Breast epithelium (tissue), 4 donors: ENCODE measurements at places on chromosomes 5 and 9.
A peak's percentile ranks its signal among the peaks of the same experiment; 100 is the strongest.

DNA sequence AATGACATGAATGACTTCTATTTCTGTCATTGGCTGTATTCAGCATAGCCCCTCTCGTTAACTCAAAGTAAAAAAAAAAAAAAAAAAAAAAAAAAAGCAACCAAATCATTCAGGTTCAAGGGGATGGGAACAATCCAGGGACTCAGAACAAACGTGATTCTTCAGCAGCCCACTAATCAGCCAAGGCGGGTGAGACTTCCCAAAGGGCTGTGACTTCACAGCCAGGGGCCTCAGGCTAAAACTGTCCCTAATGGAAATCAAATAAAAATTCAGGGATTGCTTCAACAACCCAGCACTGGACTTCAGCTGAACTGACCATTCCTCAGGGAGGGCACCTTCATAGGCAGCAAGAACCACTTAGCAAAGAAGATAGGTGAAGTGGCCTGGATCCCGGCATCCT, 86.2 kb upstream of the FAM169A start:
- DNase-seq = no peak
- no peaks in the 10 kb centered on the region for H3K27me3 ChIP-seq
- H3K36me3 ChIP-seq = no peaks in the 10 kb centered on the region
- no peak overlapping the region for H3K4me3 ChIP-seq

GRCh38 chr5:1745796-1746370, 53.8 kb downstream of the MRPL36 start:
- H3K4me1 ChIP-seq = no peaks in the 10 kb centered on the region
- no peak overlapping the region for H3K27ac ChIP-seq
- H3K36me3 ChIP-seq = no peaks in the 10 kb centered on the region
- H3K4me3 ChIP-seq = no peak overlapping the region
- peaks cover 6% of the 10 kb centered on the region for H3K27me3 ChIP-seq
- peak; percentile 45 for DNase-seq

- H3K4me1 ChIP-seq = no peaks in the 10 kb centered on the region
- no peak for DNase-seq
- H3K4me3 ChIP-seq = no peak overlapping the region
- H3K27ac ChIP-seq = no peak overlapping the region
Observed at GRCh38 chr5:98031496-98031895, 742.0 kb upstream of the RGMB start.

GRCh38 chr9:98831696-98832095, 24.2 kb downstream of the GALNT12 start:
- H3K36me3 ChIP-seq = no peaks in the 10 kb centered on the region
- H3K4me1 ChIP-seq = no peaks in the 10 kb centered on the region
- no peak overlapping the region for H3K4me3 ChIP-seq

DNA sequence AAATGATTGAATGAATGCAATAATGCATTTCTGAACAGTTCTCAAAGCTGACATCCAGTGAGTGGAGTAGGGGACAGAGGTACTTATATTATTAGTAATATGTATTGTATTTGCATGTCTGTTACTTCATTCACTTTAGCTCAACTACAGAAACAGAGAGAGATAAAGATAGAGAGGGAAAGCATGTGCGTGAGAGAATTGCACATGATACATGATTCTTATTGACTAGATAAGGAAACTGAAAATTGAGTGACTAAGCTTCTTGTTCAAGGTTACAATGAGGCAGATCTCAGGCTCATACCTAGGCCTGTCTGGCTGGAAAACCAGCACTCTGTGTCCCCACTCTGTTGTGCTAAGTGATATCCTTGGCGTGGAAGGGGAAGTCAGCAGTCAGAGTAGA, 337.7 kb upstream of the KLF4 start:
- no peaks in the 10 kb centered on the region for H3K27me3 ChIP-seq
- no peak overlapping the region for H3K27ac ChIP-seq
- no peak overlapping the region for H3K4me3 ChIP-seq
- H3K36me3 ChIP-seq = no peaks in the 10 kb centered on the region

- no peaks in the 10 kb centered on the region for H3K4me1 ChIP-seq
- H3K27ac ChIP-seq = no peak overlapping the region
- H3K27me3 ChIP-seq = no peaks in the 10 kb centered on the region
- H3K4me3 ChIP-seq = no peak overlapping the region
- no peak for DNase-seq
Observed at GRCh38 chr5:122091936-122092600, 14.0 kb upstream of the LOX start.

DNA sequence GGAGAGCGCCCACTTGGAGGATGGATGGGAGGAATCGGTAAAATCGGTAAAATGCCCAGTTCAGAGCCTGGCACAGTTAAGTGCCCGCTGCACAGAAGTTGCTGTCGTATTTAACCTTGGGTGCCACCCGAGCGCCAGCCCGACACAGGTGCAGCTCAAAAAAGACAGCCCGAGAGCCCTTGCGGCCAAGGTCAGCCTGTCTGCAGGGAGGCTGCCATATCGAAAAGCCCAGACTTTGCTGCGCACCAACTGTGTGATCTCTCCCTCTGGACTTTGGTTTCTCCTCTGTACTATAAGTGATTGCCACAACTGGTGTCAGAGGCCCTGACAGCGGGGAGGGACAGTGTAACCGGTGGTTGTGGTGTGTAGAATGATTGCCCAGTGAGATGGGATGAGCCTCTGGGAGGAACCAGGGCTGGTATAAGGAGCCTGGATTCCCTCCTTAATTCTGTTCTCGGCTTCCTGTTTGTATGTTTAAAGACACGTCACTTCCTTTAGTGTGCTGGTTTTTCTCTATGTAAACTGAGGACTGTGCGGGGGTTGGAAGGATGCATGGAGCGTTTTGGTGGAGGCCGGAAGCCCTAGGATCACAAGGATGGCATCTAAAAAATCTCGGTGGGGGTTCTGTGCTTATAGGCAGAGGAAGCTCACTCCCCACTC, 792 bp downstream of the NTMT1 start:
- peaks cover 26% of the 10 kb centered on the region for H3K4me1 ChIP-seq
- H3K27ac ChIP-seq = peak overlapping the region; percentile 86
- H3K36me3 ChIP-seq = no peaks in the 10 kb centered on the region
- H3K4me3 ChIP-seq = peak overlapping the region; percentile 67

DNA sequence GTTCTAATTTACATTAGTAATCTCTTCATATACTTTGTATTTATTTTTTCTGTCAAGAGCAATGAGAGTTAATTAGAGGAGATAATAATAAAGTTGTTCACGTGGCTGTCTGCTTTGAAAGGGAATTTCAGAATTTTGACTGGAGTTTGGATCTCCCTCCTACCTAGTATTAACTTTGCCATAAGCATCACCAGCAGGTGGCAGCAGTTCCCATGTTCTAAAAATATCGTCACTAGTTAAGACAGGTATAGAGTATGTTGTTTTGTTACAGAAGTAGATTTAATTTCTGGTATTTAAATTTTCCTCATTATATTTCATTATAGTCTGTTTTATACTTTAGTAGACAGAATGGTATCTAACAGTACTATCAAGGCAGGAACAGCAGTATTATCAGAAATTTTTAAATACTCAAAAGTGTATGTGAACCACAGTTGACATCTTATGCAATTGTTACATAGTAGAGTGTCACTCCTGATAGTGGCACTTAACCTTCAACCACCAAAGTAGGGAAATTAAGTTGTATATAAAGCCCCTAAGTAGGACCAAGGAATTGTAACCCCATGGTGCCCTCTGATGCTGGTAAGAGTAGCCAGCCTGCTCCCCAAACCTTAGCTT, 20.4 kb downstream of the GNPDA1 start:
- no peak overlapping the region for H3K27ac ChIP-seq
- H3K4me3 ChIP-seq = no peak overlapping the region
- H3K36me3 ChIP-seq = no peaks in the 10 kb centered on the region
- no peaks in the 10 kb centered on the region for H3K27me3 ChIP-seq
- DNase-seq = peak; percentile 77
- H3K4me1 ChIP-seq = no peaks in the 10 kb centered on the region

GRCh38 chr5:80930940-80931339, 29.2 kb upstream of the RASGRF2 start:
- H3K36me3 ChIP-seq = no peaks in the 10 kb centered on the region
- no peak overlapping the region for H3K4me3 ChIP-seq
- no peaks in the 10 kb centered on the region for H3K4me1 ChIP-seq
- no peaks in the 10 kb centered on the region for H3K27me3 ChIP-seq
- H3K27ac ChIP-seq = no peak overlapping the region
- no peak for DNase-seq

DNA sequence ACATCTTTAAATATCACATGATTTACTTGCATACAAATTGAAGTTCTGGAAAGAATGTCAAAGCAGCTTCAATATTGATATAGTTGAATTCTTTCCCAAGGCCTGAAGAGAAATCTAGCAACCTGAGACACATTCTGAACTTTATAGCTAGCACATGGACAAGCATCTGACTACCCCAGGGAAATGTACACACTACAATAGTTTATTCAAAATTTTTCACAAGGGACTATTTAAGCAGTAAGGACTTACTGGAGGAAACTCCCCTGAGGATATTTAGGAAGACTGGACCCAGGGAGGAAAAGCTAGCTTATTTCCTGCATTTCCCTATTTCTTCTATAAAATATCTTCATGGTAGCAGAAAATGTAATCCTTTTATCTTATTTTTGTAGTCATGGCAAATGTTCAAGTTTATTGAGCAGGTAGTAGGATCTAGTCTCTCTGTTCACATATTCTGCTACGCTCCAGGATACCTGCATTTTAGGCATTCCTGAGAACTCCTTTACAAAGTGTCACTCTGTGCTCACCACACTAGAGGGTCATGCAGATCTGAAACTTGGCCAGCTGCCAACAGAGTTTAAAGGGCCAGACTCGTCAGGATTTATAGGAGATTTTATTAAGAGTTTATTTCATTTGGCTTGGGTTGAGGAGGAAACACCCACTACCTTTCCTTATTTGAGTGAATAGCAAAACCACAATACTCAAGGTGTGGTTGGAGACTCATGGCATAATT, 348.4 kb upstream of the FTMT start:
- H3K27me3 ChIP-seq = no peaks in the 10 kb centered on the region
- no peaks in the 10 kb centered on the region for H3K4me1 ChIP-seq
- no peak overlapping the region for H3K27ac ChIP-seq
- H3K4me3 ChIP-seq = no peak overlapping the region
- peaks cover 7% of the 10 kb centered on the region for H3K36me3 ChIP-seq
- DNase-seq = no peak

- no peaks in the 10 kb centered on the region for H3K4me1 ChIP-seq
- no peak for DNase-seq
- H3K4me3 ChIP-seq = peak overlapping the region; percentile 85
Observed at GRCh38 chr9:96618209-96619123, 1.2 kb downstream of the CDC14B start.

DNA sequence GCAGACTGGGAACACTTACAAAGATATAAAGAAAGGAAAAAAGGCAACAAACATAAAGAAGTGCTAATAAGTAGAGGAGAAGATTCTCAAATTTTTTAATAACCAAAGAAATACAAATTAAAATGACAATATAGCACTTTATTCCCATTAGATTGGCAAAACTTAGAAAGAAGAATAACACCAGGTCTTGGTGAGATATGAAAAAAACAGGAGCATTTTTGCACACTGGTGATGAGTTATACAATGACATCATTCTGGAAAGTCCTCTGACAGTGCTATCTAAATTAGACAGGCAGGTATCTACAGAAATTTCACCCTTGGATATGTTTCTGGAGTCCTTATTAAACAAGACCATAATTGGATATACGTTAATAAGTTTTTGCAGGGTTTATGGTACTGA, 9.5 kb upstream of the SFXN1 start:
- no peak for DNase-seq
- H3K27me3 ChIP-seq = no peaks in the 10 kb centered on the region
- no peaks in the 10 kb centered on the region for H3K36me3 ChIP-seq
- no peak overlapping the region for H3K27ac ChIP-seq
- no peaks in the 10 kb centered on the region for H3K4me1 ChIP-seq

- no peaks in the 10 kb centered on the region for H3K4me1 ChIP-seq
- no peak overlapping the region for H3K27ac ChIP-seq
- H3K4me3 ChIP-seq = no peak overlapping the region
Observed at GRCh38 chr5:163894645-163895044, 389.2 kb downstream of the MAT2B start.

DNA sequence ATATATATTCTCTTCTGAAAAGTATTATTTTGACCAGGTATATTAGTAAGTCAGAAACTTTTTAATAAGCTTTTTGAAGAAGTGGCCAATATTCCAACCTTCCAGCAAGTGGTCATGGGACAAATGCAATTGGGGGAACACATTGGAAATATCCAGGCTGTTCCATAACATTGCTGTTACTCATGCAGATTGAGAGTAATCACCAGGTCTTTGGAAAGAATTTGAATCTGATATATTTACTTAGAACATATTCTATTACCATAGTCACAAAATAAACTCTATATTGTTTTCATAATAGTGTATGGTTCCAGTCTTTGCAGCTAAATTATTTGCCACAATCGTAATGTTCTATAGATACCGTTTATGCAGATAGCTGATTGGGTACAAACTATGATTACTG, 102.8 kb downstream of the TAF11L14 start:
- no peak overlapping the region for H3K4me3 ChIP-seq
- H3K27me3 ChIP-seq = no peaks in the 10 kb centered on the region
- no peak for DNase-seq
- no peaks in the 10 kb centered on the region for H3K36me3 ChIP-seq
- no peak overlapping the region for H3K27ac ChIP-seq
- H3K4me1 ChIP-seq = no peaks in the 10 kb centered on the region

- no peak for DNase-seq
- no peak overlapping the region for H3K4me3 ChIP-seq
- H3K36me3 ChIP-seq = no peaks in the 10 kb centered on the region
- no peaks in the 10 kb centered on the region for H3K4me1 ChIP-seq
- H3K27ac ChIP-seq = no peak overlapping the region
Observed at GRCh38 chr5:58064801-58065200, 395.1 kb downstream of the PLK2 start.

DNA sequence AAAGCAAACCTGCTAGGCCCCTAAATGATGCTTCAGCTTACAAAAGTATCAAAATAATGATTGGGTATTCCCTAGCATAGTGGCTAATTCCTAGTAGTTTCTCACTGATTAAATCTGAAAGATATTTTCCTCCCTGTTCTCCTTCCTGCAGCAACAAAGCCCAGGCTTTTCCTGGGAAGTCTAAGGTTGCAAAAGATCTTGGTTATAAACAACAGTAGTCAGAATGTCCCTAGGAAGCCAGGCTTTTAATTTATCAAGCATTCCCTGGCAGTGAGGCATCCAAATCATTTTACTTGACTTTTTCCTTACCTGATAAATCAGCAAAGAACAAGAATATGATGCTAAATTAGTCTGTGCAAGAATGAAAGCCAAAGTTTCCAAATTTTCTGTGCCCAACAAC, 272.0 kb downstream of the PDE4D start:
- H3K27me3 ChIP-seq = no peaks in the 10 kb centered on the region
- no peaks in the 10 kb centered on the region for H3K4me1 ChIP-seq
- DNase-seq = no peak
- no peaks in the 10 kb centered on the region for H3K36me3 ChIP-seq
- no peak overlapping the region for H3K27ac ChIP-seq

DNA sequence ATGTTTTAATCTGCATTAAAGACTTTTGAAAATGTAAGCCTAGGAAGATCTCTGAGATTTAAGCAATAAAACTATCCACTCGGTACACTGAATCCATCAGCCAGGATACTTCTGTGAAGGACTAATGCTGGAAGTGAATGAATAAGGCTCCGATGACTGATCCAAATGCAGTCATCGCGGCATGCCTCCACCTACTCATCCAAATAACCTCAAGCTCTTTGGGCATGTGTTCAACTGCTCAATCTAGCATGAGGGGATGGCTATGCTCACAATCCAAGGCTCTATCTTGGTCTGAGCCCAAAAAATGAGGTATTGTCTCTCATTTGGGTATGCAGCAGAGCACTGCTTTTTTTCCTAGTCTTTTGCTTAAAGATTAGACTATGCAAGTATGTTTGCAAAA, 19.2 kb downstream of the MARCHF3 start:
- H3K4me3 ChIP-seq = no peak overlapping the region
- no peaks in the 10 kb centered on the region for H3K4me1 ChIP-seq
- DNase-seq = no peak
- no peak overlapping the region for H3K27ac ChIP-seq
